Natural killer cell treated with Interleukin-12 subunit alpha and Interleukin-12 subunit beta and Interleukin-15 and Interleukin-18, amount 100 ng/mL, for 72 hours (primary cell): ENCODE measurements at places on chromosomes 5 and 9. TPM values are rescaled to one million over a fixed set of nuclear protein-coding genes. Genes with fewer than 3 reads are reported as not detected.
A peak's percentile ranks its signal among the peaks of the same experiment; 100 is the strongest.

The TMEM171 gene
- 1.4 TPM for total RNA-seq

The KIF4B gene
- total RNA-seq: not detected

- peaks cover 5% of the 10 kb centered on the region for H3K36me3 ChIP-seq
- H3K4me3 ChIP-seq: peak overlapping the region; percentile 38
- H3K4me1 ChIP-seq: peaks cover 20% of the 10 kb centered on the region
- DNase-seq: no peak
Observed at GRCh38 chr5:35852084-35852734, 4.5 kb upstream of the IL7R start.

DNA sequence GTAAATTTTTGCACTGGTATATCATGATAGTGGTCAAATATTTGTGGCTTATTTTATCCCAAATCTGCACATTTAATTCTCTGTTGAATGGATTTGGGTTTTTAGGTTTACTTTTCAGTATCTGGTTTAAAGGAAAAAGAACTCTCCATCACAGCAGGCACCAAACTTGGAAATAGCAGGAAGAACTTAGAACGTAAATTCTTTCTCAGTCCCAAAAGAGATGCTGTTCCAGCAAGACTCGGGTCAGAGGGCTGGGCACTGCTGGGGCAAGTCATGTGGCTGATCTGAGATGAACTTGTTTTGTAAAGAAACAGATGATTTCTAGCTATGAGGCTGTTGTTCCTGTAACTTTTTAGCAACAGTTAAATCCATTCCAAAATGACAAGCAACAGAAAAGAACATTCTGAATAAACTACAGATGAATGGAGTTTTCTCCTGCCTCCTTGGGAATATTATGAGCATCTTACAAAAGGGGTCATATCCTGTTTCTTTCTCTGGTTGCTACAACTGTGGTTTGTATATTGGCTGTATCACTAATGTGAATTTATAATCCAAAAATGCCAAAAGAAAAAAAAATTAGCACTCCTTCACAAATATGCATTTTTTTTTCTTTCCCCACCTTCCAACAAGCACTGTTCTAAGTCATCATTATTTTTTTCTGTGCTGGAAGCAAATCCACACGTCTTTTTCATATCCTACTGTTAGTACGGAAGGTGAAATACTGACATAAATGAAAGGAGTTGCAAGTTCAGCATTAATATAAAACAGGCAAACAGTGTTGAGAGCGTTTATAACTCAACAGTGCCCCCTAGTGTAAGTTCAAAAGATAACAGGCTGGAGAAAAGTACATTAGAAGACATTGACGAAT, 31.1 kb downstream of the OR2K2 start:
- H3K27me3 ChIP-seq: peaks cover 25% of the 10 kb centered on the region
- no peak overlapping the region for H3K4me3 ChIP-seq
- DNase-seq: no peak
- no peaks in the 10 kb centered on the region for H3K4me1 ChIP-seq
- H3K27ac ChIP-seq: no peak overlapping the region

The PDCD1LG2 gene
- 0.55 TPM for total RNA-seq
